Stimulated activated naive B cell treated with anti-CD40 and anti-IgM and Interleukin-4, amounts not matched to agents 10 μg/mL and 1 μg/mL and 100 μg/mL, for 72 hours (primary cell): ENCODE measurements at places on chromosomes 5 and 9.

GRCh38 chr5:161235569-161235968 is 311.0 kb downstream of the GABRB2 start:
- no peak for DNase-seq

- DNase-seq = no peak
Observed at GRCh38 chr5:4453655-4454054, 686.5 kb upstream of the ADAMTS16 start.

- no peak for DNase-seq
Observed at GRCh38 chr5:62138607-62139006, 167.4 kb upstream of the KIF2A start.

DNA sequence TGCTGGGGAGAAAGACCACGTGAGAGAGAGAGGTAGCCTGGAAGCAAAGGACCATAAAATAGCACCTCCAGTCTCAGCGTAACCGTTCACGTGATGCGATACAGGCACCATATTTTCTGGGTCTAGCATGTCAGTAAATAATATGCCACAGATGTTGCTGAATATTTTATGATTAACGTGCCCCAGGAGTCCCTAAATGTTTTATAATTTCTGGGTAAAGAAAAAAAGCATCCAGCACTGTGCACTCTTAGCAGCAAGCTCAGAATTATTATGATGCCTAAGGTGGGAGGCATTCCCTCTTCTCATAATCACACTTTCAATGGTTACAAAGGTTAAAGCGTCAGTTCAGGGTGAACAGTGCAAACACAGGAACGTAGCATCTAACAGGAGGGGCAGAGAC is 121.8 kb downstream of the CAVIN4 start:
- no peak for DNase-seq

DNA sequence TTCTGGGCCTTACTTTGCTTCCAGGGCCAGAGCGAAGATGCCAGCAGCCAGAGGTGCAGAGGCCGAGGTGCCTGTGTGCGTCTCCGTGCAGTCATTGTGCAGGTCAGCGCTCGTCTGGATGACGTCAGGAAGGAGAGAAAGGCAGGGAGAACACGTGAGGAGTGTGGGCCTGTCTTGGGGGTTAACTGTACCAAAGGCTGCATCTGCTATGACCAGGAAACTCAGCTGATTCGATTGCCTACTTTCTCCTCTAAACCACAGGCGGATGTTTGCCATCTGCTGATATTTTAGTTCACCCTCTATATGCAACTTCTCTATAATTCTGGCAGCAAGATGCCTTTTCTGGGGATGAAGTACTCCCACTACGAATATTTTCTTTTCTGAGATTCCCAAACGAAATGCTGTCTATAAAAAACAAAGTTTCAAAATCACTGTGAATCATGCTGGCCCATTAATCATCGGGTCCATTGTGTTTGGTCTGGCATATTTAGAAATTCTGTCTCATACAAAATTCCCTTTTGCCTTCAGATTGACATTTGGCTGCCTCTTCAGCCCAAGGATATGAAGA is 24.8 kb downstream of the PCSK1 start:
- DNase-seq = no peak

- DNase-seq = no peak
Observed at GRCh38 chr5:167934551-167934971, 356.9 kb upstream of the WWC1 start.

GRCh38 chr9:15295761-15296405 is 11.1 kb downstream of the TTC39B start:
- DNase-seq = no peak

- DNase-seq = no peak
Observed at GRCh38 chr9:7370381-7370780, 429.2 kb downstream of the DMAC1 start.

DNA sequence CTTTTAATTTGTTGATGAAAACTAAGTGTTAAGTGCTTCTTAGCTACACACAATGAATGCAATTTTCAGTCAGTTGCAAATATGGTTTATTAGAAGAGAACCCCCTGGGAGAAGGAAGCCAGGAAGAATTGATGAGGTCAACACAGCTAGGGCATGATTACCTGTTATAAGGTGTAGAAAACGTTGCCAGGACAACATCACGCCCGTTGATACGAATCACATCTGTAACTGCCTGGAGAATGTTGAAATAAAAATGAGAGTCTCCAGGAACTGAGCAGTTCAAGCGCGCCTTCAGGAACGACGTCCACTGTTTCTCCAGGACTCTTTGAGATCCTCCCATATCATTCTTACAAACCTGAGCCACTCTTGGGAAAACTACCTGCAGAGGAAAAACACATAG is 88.0 kb downstream of the SEMA6A start:
- DNase-seq = no peak

- no peak for DNase-seq
Observed at GRCh38 chr5:20648981-20649380, 661.0 kb upstream of the CDH18 start.

GRCh38 chr9:126974594-126974993 is 60.0 kb downstream of the RALGPS1 start:
- no peak for DNase-seq

- DNase-seq = no peak
Observed at GRCh38 chr9:8533681-8534080, 734.1 kb upstream of the DMAC1 start.

GRCh38 chr9:77879437-77879943 is 152.1 kb downstream of the GNAQ start:
- no peak for DNase-seq

GRCh38 chr5:64872044-64872443 is 103.3 kb downstream of the CWC27 start:
- DNase-seq = no peak

GRCh38 chr5:74282490-74282889 is 358.0 kb downstream of the ENC1 start:
- no peak for DNase-seq
